ENCODE measurements at places on chromosomes 4 and X.

DNA sequence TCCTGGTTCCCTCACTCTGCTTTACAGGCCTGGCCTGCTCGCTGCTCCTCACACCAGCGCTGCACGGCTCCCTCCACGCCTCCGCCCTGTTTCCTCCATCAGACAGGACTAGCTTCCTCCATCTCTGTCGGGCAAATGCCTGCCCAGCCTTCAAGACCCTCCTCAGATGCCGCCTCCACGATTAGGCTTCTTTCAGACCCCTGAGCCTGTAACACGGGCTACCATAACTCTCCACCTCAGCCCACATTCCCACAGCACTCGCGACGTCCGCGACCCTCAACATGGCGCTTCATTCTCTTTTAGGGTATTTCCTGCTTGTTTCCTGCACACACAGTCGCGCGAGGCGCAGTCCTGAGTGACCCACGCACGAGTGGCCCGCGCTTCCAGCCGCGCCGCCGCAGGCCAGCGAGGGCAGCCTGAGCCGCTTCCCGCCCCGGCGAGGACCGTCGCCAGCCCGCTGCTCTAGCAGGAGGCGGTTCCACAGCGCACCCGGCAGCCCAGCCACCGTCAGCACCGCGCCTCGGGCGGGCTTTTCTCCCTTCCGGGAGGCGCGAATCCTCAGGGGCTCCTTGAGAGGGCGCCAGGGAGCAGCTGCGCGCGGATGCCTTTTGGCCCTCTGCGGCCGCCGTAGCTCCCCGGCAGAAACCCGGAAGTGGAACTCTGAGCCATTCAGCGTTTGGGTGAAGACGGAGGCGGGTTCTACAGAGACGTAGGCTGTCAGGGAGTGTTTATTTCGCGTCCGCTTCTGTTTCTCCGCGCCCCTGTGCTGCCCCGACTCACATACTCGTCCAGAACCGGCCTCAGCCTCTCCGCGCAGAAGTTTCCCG, at the start of gene FRG1:
Gene FRG1 (plus strand): TSS at position 695 of the 827 bp plus-strand sequence. CDS start 138 bp downstream, outside the sequence.
- peak; percentile 92 for DNase-seq

- DNase-seq = peak; percentile 64
Measured at GRCh38 chrX:129556806-129557315, 16.8 kb downstream of the OCRL start.

GRCh38 chrX:134760650-134761049, 102.4 kb upstream of the PLAC1 start:
- no peak for DNase-seq

DNA sequence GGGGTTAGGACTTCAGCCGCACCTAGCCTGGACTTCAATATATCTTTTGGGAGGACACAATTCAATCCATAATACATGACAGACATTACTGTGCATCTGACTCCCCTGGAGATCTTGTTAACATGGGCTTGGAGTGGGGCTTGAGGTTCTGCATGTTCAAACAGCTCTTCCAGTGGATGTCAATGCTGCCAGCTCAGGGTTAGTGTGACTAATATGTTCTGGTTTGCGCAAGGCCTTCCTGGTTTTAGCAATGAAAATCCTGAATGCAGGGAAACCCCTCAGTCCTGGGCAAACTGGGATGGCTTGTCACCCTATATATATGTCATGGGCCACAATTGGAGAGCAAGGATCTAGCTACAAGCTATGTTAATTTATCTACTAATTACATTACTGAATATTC, 2.7 kb upstream of the TSPAN7 start:
- no peak for DNase-seq

GRCh38 chr4:36285784-36286480, 4.5 kb downstream of the DTHD1 start:
- no peak for DNase-seq

DNA sequence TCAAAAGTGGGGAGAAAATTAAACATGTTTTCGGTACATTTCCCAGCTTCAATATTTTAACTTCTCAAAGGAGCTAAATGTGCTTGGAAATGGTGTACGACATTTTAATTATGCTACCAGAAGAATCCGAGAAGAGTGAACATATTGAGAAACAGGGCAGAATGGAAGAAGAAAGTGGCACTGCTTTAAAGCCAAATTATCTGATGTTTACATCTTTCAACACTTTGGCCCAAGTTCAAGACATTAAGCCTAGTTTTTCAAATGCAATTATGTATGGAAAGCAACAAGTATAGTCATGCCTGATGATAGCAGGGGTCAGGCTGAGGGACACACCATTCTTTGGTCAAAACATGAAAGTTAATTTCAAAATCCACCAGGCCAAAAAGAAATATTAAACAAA, 577.9 kb upstream of the ZFP42 start:
- DNase-seq = no peak

GRCh38 chr4:5712517-5712916, 1.5 kb downstream of the EVC start:
- DNase-seq = peak; percentile 32

- no peak for DNase-seq
Measured at GRCh38 chr4:173652283-173652931, 122.4 kb upstream of the HAND2 start.

GRCh38 chr4:53579826-53580225, 11.5 kb downstream of the LNX1 start:
- no peak for DNase-seq

DNA sequence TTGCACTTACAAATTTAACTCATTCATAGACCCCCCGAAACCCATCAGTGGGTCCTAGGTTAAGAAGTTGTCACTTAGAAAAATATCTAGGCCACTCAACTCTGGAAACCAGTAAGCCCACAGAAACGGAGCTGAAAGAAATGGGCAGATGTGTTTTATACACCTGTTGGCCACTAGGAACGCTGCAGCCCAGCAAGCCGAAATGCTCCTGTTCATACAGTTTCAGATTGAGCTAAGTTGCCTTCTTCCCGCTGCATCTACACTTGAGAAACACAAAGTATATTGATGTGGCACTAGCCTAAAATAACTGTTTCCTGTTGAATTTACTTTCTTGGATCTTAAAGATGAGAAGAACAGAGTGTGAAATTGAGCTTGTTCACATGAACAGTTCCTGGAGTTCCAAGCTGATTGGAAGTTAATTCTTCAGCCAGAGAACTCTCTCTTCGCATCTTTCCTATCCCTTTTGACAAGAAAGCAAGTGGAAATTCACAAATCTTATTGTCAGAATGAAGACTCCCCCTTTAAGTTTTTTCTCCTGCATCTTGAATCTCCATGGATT, 174.1 kb downstream of the RBMX2 start:
- DNase-seq = no peak

DNA sequence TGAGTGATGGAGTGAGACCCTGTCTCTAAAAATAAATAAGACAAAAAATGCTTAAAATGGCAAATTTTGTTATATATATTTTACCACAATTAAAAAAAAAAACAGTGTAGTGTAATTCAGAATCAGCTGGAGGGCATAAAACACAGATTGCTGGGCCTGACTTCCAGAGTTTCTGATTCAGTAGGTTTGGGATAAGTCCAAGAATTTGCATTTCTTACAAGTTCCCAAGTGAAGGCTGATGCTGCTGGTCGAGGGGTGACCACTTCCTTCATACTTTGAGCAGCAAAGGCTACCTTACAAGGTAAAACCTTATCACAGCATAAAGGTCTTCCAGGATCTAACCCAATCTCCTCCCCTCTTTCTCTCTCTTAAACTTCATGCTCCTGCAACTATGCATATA, 40.7 kb downstream of the KLHL8 start:
- no peak for DNase-seq

DNA sequence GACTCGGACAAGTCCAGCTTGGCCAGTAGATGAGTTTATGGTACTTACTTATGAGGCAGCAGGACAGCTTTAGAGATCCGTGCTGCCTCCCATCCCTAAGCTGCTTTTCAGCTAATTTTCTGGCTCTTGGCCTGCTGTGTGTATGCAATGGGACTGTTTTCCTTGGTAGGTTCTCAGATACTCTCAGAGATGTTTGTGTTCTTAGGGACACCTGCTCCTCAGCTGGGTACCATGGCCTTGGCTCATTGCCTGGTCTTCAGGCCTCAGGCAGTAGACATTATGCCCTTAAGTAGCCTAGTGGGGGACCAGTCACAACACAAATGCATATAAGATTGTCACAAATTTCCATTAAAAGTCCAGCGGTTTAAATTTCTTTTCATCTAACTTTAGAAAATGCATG, 688.0 kb downstream of the PCDH7 start:
- DNase-seq = no peak

DNA sequence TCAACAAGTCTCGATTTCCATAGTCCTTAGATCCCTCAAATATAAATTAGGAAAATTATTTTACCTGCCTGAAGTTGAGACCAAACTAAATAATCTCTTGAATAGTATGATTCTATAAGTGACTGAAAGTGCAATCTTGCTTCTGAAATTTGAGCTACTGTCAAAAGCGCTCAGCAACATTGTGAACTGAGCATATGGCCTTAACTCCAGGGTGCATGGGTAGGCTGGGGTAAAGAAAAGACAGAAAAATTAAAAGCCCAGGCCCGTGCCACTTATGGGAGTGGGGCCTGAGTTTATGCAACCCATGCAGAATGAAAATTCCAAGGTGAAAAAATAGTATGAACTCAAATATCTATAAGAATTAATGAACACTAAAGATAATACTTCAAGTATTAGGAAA, 9.8 kb downstream of the PGRMC2 start:
- no peak for DNase-seq

DNA sequence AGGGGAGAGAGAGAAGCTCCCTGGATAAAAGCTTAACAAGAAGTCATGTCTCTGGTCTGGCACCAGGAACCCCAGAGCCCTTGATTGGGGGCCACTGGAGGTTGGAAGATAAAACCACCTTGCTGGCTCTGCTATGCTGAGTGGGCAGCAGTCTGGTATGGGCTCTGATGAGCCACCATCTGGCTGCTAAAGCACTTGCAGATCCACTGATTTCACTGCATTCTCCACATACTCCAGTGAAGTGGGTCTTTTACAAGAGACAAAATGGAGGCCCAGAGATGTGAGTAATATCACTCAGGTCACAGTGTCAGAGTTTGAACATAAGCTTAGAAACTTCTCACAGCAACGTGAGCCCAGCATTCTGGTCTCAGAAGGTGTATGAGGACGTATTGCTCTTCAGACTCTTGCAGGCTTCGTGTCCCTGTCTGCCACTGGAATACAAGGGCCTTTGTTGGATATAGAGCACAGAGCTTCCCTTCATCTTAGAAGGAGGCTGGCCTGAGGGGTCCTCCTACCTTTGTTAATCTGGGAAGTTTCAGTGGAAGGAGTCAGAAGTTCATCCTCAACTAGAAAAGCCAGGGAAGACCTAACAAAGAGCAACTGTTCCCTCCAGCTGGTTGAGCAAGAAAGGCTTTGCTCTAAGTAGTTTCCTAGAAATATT, 11.8 kb downstream of the CLDN2 start:
- peak; percentile 31 for DNase-seq

GRCh38 chrX:15405846-15406245, 21.6 kb upstream of the VEGFD start:
- no peak for DNase-seq

DNA sequence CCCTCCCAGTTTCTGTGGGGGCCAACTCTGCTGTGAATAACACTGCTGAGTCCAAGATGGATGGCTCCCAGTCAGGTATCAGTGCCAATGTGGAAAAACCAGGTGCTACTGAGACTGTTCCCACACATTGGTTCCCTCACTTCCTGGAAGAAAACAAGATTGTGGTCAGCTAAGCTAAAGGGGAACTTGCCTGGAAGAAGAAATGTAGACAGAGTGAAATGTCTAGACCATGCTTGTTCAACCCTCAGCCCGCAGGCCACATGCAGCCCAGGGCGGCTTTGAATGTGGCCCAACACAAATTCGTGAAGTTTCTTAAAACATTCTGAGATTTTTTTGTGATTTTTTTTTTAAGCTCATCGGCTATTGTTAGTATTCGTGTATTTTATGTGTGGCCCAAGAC, 28.6 kb upstream of the UTP14A start:
- peak; percentile 61 for DNase-seq

DNA sequence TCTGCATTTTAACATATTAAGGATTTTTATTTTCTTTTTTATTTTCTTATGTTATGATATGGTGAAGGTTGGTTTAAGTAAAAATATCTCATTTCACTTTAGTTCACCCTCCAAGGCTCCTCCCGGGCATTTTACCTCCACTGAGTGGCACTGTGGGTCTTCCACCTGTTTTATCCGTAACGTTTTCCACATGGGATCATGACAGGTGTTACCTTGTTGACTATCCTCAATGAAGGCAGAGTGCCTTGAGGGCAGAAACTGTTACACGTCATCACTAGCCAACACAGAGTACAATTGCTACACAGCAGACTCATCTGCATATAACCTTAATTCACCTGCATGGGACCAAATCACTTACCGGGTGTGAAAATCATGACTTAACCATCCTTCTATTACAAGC, 105.8 kb downstream of the GEMIN8 start:
- DNase-seq = no peak

DNA sequence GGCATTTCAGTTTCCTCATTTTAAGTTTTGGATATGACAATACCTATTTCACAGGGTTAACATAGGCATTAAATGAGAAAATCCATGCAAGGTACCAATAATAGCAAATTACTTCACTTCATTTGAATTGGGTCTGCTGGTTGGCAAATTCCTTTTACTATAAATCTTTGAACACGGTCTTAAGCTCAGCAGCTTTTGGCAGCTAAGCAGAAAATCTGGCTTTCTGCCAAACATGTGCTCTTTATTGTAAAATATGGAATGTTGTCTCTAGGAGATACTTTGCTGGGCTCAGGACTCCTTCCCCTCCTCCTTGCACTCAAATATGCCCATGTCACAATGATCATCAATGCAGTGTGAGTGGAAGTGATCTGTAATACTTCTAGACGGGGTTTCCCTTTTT, 16.8 kb upstream of the DMP1 start:
- DNase-seq = peak; percentile 9

DNA sequence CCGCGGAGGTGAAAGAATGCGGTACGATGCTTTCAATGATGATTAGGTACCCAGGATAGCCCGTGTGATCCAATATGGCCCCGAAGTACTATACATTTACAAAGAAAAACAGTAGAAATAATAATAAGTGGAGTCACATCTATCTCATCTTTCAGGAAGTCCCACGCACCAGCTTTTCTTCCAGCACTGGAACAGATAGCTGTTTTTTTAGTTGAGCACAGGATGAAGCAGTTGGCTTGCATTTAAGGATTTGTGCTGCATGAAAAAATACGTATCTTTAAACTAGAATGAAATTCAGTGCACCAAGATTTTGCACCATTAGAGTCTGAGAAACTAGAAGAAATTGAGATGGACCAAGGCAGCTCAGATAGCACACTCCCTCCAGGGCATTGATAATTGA, 44.1 kb downstream of the SMIM20 start:
- DNase-seq = no peak

DNA sequence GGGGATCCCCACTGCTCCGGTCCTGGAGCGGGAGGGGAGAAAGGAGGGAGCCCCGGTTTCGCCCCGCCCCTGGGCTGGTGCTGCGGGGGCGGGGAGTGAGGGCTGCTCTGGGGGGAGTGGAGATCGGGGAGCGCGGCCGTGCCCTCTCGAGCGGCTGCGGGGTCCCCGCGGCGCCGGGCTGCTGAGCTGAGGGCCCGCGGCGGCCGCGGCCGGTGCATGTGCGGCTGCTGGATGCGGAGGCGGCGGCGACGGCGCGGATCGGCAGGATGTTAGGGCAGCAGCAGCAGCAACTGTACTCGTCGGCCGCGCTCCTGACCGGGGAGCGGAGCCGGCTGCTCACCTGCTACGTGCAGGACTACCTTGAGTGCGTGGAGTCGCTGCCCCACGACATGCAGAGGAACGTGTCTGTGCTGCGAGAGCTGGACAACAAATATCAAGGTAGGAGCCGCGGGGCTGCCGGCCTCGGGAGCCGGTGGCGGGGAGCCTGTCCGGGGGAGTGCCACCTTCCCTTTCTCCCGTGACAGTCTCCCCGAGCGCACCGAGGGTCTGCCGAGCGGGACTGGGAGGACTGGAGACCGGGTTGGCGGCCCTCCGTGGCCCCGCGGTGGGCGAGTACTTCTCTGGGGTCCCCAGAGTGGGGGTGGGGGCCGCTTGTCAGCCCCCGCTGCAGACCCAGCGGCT, at the start of gene ING2:
Gene ING2 (plus strand): TSS at position 129 of the 681 bp plus-strand sequence. CDS start 138 bp downstream, at position 267.
- peak; percentile 61 for DNase-seq
